ENCODE measurements at places on chromosomes 12 and 14. TPM values are rescaled to one million over a fixed set of nuclear protein-coding genes. Genes with fewer than 3 reads are reported as not detected.

DNA sequence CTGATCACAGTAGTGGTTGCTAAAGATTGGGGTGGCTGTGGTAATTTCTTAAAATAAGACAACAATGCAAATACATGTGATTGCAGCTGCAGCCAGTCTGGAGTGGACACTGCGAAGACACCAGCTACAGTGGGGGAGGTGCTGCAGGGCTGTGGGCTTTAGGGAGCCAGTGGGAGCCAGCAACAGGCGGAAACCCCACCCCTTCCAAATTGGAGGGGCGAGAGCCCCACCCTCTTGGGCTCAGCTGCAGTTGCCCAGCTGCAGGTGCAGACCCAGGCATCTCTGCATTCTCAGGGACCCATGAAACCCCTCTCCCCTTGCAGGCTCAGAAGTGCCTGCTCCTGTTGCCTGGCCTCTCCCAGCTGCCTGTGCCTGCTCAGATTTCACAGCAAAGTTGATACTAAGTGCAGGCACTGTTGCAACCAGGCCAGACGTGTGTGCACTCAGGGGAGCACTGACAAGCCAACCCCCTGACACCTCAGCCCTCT is 104.8 kb downstream of the MYF5 start:
- DNase-seq, result no peak

DNA sequence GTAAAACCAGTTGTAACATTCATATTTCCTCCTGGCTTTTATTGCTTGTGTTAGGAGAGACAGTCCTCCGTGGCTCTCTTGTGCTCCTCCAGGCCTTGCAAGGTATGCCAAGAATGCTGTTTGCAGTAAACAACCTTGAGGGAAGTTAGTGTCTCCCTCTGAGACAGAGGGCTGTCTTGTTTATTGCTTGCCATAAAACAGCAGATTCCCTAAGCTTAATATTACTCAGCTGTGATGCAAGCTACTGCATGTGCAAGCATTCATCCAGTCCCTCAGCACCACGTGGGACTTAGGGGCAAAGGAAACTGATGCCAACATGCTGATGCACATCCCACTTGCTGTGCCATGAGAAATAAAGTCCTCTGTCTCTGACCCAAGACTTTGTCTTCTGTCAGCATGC is 6.6 kb downstream of the POMT2 start:
- DNase-seq, result no peak

STON2 gene
- total RNA-seq, result 0.13 TPM

ANO4 gene
- 0.13 TPM for total RNA-seq

KMT2D gene
- 29.7 TPM for total RNA-seq

CPNE8 gene
- total RNA-seq, result 8.4 TPM

- DNase-seq, result no peak
These were observed 34.2 kb downstream of the RILPL1 start for GRCh38 chr12:123499332-123499731.

EPYC gene
- not detected for total RNA-seq

- no peak for DNase-seq
These were observed 8.8 kb downstream of the CHURC1 start for GRCh38 chr14:64923015-64923414.

AKAP5 gene
- 0.53 TPM for total RNA-seq

DNA sequence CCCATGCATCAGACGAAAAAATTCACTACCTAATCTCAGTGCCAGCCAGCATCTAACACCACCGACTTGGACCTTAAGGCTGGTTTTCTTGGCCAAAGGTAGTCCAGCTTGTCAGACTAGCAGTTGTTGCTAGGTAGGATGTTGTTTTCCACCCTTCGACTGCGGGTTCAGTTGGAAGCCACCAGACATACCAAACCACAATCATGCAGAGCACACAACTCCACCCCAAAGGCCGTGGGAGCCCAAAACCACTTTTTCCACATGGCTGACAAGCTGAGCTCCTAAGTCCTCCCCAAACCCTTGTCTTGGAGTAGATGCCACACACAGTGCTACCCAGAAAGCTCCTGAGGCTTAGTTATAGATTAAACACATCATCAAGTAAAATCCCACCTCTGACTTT is 46.8 kb downstream of the LRIG3 start:
- no peak for DNase-seq

GRCh38 chr12:88946372-88946997 is 366.2 kb upstream of the KITLG start:
- DNase-seq, result peak; percentile 78

ITPK1 gene
- 47.6 TPM for total RNA-seq

DNA sequence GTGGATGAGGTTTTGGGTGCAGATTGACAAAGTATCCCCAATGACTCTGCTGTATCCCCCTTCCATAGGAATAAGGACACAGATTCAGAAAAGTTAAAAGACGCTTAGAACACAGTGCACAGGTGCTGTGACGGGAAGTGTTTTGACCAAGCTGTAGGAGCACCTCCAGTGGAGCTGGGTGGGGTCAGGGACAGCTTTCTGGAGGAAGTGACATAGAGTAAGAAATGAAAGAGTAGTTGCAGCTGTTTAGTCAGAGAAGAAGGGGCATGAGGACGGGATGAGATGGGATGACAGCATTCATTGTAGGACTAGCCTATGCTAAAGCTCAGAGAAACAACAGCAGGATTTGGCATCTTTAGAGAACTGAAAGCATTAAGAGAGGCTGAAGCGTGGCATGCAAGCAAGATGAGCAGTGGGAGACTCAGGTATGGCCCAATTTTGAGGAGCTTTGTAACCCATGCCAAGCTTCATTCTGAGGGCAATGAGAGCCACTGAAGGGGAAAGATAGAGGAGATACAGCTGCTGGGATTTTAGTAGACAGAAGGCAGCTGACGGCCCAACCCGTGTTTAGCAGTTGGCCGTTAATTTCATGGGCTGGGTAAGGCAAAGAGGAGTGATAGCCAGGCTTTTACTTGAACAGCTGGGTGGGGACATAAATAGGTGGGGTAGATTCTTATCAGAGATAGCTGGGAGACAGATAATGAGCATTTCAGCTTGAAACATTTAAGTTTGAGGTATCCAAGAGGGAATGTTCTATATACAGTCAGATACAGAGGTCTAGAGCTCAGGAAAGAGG is 131.8 kb upstream of the KRAS start:
- DNase-seq, result no peak

EFS gene
- total RNA-seq, result not detected

GRCh38 chr12:9244894-9245293 is 36.7 kb upstream of the PZP start:
- no peak for DNase-seq

DNA sequence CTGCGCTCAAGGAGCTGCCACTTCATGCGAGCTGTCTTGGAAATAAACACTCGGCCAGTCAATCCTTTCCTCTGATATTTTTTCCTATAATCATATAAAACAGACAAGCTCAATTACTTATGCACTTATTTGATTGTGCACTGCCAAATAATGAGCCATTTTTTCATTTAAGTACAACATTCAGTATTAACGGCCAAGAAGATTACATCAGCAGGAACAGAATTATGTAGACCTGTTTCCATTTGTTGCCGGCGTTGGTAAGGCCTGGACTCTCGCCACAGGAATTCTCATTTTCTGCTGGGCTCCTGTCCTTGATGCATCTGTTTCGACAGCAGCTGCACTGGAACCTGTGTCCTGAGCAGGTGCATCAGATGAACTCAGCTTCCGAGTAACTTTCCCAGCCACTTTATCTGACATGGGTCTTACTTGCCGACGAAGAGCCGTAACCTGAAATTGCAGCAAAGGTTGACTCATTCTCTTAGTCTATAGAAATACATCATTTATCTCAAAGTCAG is 110.2 kb downstream of the KIF21A start:
- no peak for DNase-seq

DDX23 gene
- 79.2 TPM for total RNA-seq

KLRG1 gene
- total RNA-seq, result 7.9 TPM
